Inflammatory macrophage treated with lipopolysaccharide for 1 hour (primary cell): ENCODE measurements at places on chromosomes 6 and 20.

DNA sequence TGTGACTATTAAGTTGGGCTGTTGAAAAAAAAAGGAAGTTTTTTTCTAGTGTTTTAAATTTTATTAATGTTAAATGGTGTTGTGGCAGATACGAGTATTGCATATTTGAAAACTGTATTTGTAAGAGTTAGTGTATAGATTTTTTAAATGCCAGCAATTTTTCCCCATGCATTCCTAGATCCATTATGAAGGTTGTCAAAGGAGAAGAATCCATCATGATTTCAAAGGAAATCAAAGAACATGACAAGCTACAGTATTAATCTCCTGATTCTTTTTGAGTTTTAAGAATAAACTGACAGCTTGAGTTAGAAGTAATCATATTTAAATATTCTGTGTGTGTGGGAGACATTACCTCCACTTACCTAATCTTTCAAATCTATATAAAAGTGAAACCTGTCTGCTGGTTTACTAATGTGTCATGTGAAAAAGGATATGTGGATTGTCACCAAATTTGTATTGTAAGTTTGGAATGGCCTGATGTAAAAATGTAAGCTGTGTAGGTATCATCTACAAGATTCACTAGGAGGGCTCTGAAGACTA, 111.0 kb upstream of the HS3ST5 start:
- DNase-seq, result no peak

- DNase-seq, result no peak
Measured at GRCh38 chr6:133595111-133595761, 293.7 kb upstream of the TCF21 start.

DNA sequence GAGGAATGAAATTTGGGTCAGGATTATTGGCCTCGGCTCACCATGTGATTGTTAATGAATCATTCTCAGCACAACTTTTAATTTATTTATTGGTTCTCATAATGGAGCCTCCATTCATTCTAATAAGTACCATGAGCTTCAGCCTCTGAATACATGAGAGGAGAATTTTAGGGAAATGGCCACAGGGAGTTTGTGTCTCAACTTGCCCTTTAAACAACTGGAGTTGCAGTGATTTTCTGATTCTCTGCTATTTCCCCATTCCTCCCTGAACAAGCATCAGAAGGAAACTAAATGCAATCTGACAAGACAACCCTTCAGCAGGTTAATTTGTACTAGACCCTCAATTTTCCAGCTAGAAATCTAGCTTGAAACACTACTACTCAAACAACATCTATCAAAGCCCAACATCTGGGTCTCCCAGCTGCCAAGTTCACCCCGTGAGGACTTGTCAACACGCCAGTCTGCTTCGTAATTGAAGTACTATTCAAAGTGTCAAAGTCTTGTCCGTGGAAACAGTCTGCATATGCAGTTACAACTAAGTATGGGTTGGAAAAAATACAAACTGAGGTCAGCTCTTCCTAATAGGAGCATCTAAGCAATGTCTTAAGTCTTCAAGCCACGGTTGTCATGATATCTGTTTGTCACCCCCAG, 235.4 kb downstream of the CDH4 start:
- DNase-seq, result no peak

- DNase-seq, result no peak
Measured at GRCh38 chr6:148329596-148330381, 12.8 kb upstream of the SASH1 start.

DNA sequence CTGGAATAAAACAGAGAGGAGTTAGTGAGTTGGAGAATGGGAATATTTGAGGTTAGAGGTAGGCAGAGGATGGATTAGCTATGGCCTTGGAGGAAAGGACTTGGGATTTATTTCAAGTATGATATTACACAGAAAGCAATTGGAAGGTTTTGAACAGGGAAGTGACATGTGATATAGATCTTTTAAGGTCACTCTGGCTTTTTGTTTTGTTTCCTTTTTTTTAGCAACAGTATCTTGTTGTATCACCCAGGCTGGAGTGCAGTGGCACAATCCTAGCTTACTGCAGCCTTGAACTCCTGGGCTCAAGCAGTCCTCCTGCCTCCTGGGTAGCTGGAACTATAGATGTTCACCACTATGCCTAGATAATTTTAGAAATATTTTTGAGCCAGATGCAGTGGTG, 190.3 kb downstream of the UTRN start:
- DNase-seq, result peak; percentile 14
